Heart left ventricle (tissue), 16 donors: ENCODE measurements at places on chromosomes 6 and 20. TPM values are rescaled to one million over a fixed set of nuclear protein-coding genes. Genes with fewer than 3 reads are reported as not detected.

DNA sequence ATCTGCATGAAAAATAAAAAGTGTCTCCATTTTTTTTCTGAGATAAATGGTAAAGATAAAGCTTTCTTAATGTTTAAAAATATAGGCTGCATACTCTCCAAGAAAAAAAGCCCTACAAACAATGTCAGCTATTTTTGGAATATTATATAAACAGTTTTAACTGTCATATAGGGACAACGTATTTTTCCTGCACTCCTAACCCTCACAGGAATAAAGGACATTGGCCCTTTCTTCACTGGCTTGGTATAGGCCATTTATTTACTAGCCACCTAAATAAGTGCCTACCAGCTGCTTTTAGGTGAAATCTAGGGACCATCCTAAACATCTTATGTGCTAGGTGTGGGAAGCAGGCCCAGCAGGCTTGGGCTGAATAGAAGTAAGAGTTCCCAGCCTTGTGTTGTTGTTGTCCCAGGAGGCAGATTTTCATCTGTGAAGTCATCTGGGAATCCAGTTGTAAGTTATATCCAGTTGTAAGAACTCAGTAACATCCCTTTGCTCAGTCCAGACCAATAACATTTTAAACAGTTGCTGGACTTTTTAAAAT lies 21.3 kb downstream of the FOXO3 start:
- DNase-seq: no peak

The EFHC1 gene
- 2.6 TPM for polyA plus RNA-seq

DNA sequence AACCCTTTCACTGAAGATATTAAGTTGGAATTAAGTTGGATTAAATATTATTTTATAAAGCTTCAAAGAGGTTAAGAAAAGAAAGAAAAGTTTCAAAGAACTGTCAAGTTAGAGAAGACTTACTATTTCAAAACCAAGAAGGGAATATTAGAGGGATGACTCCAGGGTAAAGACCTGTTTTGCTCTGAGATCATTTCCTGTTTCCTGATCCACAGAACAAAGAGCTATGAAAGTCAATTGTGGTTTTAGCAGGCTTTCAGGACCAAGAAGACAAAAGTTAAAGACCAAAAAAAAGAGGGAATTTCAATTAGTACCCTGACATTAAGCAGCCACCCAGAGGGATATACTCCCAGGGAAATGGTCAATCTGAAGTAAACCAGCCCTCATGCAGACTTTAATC lies 19.4 kb downstream of the ESF1 start:
- DNase-seq: no peak

GRCh38 chr6:127813699-127814027 lies 87.2 kb downstream of the THEMIS start:
- DNase-seq: no peak

DNA sequence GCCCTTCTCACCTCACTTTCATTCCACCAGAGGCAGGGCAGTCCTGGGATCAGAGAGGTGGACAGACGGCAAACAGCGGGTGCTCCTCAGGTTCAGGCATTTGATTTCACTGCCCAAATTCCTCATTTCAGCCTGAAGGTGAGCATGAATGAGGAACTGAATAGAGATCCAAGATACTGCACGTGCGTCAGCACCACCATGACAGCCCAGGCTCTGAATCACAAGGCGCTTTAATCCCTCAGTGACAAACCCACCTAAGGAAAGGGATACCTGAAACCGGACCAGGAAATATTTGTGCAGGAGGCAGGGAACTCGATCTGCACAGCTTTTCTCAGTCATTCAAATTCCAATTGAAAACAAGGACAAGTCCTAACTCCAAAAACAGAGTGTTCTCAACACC lies 174.8 kb upstream of the HEY2 start:
- no peak for DNase-seq

DNA sequence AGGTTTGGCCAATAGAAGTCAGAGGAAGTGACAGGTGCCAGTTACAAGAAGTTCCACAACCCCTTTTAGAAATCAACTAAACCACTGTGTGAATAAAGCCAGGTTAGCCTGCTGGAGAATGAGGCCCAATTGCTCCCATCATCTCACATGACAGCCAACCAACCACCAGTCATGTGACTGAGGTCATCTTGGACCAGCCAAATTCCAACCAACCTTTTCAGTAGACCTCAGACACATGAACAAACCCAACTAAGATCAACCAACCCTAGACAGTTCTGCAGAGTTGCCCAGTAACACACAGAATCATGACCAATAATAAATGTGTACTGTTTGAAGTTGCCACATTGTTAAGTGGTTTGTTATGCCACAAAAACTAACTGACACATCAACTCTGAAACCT lies 44.6 kb upstream of the GGTLC1 start:
- no peak for DNase-seq

The OR2H1 gene
- not detected for polyA plus RNA-seq

GRCh38 chr20:32031007-32031958 lies 20.8 kb upstream of the HCK start:
- peak; percentile 88 for DNase-seq

GRCh38 chr20:37385176-37385575 lies 39.2 kb downstream of the SRC start:
- DNase-seq: no peak

DNA sequence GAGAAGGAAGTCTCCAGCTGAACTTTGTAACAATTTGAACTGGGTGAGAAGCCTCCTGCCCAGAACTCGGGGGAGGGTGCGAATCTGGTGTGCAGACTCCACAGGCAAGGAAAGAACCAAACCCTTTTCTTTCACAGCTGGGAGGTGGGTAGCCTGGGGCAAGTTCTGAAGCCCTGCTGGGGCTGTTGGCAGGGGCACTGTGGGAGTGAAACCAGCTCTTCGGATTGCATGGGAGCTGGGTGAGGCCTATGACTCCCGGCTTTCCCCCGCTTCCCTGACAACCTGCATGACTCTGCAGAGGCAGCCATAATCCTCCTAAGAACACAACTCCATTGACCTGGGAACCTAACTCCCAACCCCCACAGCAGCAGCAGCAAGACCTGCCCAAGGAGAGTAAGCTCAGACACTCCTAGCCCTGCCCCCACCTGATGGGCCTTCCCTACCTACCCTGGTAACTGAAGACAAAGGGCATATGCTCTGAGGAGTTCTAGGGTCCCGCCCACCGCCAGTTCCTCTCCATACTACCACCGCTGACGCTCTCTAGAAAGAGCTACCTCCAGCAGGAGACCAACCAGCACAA lies 37.5 kb downstream of the SOD2 start:
- no peak for DNase-seq

DNA sequence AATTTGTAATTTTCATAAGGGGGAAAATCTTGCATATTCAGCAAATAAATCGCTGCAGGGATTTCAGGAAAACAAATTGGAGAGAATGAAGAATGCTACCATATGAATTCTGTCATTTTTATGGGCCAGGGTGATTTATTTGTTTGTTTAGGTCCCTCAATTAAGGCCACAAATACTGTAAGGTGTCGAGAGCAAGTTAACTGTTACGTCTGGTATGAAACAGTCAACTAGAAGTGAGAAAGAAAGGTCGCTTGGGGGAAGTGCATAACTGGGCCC lies 166.9 kb upstream of the TSHZ2 start:
- DNase-seq: no peak

DNA sequence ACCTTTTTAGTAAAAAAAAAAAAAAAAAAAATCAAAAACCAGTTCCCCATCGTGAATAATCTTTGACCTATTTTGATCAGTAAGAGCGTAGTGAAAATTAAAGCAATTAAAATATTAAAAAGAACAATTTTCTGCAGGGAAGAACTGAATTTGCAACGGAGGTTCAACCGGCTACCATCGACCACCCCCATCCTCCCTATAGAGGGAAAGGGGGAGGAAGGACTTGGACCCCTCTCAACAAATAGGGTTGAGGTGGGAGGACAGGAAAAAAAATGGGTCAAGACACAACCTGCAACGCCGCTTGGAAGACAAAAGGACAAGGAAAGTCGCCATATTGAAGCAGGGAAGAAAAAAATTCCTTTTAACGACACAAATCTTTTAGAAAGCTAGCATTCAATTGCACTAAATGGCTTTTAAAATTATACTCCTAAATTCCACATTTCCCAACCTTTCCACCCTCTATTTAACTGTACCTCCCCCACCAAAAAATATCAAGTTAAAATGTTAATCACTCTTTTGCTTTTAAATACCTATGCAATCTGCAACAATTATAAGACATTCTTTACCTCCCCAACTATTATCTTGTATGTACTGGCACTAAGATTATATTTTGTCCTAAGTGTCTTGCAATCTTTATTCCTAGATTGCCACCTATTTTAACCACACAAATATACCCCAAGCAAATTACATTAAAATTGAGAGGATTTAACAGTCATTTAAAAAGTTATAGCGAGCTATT lies 1.7 kb downstream of the PPP1R10 start:
- peak; percentile 48 for DNase-seq

DNA sequence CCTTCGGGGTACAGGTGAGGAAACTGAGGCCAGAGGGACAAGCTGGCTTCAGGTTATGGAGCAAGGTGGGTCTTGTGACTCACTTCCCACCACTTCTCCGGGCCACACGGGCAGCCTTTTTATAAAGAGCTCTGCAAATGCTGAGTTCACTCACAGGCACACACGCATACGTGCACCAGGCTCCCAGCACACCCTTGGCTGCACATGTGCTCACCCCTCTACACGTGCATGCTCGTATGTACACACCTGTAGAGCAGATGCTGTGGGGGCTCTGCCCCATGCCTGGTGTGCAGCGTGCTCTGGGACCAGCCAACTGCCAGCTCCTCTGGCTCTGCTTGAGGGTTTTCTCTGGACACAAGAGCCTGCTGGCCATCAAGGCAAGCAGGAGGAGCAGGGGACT lies 29.1 kb downstream of the VSTM2L start:
- no peak for DNase-seq

DNA sequence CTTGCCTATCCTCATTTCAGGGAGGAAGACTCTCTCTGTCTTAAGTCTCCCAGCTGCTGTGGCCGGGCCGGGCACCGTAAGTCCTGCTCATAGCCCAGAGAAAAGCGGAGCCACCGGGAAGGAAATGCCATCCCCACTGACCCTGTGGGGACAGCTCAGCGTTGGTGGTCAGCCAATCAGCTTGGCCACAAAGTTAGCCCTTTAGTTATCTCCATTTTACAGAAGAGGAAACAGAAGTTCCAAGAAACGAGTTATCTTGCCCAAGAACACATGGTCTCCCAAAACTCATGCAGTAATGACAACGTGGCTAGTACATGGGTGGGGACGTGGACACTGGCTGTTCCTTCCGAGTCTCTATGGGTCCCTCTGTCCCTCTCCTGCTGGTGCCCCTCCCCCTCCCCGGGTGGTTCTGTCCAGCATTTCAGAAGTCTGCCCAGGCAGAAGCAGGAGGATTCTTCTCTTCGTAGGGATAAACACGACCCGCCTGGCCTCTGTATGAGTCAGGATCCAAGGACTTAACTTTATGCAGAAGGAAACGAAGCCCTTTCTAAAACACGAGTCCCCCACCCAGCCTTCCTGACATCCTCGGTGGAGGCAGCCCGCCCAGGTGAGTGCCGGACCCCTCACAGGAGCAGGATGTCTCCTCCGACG lies 273.8 kb downstream of the CDH4 start:
- DNase-seq: no peak

GRCh38 chr6:138115201-138115600 lies 8.0 kb upstream of the PERP start:
- DNase-seq: no peak

DNA sequence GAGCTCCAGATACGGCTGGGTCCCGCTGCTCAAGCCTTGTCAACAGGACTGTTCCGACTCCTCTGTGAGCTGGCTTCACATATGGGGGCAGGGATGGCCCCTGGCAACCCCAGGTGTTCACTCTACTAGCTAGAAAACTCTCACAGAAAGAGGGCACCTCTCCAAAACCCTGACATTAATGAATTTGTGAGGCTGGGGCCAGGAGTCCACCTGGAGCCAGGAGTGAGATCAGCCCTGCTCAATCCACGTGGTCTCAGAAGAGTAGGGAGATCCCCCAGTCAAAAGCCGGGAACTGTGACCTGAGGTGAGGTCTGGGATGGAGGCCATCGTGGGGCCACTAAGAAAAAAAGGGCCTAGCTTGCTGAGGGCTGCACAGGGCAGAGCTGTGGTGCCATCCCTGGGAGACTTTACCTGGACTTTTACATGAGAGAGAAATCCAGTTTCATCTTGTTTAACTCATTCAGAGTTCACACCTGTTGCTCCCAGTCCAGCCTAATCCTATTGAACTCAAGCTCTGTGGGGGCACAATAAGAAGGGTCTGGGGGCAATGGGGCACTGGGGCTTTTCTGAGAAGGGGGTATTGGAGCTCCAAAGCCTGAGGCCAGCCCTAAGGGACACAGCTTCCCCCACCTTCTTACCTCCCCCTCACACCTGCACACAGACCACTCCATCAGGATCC lies 144.3 kb upstream of the MLN start:
- no peak for DNase-seq

GRCh38 chr6:97189767-97190166 lies 93.2 kb downstream of the MMS22L start:
- no peak for DNase-seq

DNA sequence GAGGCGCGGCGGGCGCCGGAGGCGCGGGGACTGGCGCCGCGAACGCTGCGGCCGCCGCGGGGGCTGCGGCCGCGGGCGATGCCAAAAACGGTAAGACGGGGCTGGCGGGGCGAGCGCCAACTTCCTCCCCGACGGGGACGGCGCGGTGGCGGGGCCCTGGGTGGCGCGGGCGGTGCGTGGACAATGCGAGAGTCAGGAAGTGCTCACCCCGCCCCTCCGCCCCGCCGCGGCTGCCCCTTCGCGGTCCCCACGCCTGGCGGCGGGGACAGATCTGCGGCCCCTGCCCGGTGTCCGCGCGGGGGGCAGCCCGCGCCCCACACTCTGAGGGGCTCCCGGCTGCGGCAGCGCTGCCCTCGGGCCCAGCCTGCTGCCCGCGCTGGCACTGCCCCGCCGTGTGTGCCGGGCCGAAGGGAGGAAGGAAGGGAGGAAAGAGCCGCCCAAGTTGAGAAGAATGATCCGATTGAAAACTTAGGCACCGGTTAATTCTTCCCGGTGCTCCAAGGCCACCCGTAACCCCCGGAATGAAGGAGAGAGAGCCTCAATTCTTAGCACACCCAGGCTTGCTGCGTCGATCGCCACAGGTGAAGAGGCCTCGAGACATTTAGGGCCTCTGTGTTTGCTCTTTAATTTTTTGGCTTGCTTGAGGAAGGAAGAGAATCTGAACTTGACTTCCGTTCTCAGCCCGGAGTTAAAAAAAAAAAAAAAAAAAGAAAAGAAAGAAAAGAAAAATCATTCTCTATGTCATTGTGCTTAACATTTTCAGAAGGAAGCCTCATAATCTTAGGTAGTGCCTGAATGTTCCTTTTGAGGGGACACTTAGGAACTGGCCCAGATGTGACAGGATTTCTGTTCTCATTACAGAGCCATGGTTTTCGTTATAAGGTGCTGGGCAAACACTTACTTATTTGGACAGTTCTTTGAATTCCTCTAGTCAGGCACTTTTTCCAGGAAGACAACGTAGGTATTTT lies 982 bp downstream of the HECA start:
- DNase-seq: peak; percentile 79

DNA sequence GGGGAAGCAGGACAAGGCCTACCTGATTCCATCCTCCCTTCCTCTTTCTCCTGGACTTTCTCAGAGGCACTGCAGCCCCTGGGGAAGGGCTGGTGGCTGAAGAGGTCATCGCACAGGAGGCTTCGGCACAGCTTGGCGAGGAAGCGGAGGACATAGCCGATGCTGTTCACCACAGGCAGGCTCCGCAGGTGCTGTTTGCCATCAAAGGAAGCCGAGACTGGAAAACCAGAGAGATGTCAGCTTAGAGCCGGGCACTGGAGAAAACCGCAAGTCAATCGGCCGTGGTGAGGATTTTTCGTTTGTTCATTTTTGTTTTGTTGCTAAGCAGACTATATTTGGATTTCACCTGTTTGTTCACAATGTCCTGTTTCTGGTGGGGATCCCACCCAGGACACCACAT lies 79.2 kb downstream of the SCML4 start:
- DNase-seq: no peak
